Heart left ventricle (tissue), 16 donors: ENCODE measurements at places on chromosomes 11 and 22.

DNA sequence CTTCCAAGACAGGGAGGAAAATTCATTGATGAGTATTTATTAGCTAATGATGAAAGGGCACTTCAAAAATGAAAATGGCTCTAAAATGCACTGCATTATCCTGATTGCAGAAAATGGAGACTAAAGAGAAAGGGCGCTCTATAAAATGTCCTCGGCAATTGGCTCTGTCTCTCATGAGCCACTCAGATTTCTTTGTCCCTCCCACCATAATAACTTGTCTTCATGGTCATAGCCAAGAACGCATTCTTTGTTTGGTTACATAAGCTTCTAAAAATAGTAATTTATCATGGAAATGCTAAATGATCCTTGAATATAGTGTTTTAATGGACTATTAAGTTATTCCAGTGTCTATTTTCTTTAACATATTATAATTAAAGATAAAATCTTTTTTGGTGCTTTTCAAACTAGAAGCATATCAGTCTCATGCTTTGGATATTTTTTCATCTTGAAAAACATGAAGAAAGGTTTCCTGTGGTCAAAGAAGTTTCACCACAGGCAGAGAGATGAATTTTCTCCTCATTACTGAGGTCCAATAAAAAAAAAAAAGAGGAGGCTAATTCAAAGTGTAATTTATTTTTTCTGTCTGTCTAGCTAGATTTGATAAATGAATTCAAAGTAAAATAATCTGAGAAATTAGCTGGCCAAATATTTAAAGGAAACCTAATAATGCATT, 238.1 kb upstream of the BLID start:
- DNase-seq = no peak

DNA sequence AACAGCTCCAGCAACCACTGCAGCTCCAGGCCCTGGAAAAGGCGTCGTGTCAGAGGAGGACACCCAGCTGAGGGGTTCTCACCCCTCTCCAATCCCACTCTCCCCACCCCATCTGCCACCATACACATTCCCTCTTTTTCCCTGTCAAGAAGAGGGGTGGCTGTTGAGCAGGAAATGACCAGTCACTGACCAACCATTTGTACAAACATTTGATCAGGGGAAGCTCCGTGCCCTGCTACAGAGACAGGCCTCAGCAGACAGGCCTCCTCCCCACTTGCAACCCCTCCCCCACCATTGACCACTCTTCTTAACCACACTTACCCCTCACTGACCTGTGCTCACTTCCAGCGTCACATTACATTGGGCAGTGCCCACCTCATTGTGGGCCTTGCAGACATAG, 2.3 kb upstream of the VSIG2 start:
- no peak for DNase-seq

DNA sequence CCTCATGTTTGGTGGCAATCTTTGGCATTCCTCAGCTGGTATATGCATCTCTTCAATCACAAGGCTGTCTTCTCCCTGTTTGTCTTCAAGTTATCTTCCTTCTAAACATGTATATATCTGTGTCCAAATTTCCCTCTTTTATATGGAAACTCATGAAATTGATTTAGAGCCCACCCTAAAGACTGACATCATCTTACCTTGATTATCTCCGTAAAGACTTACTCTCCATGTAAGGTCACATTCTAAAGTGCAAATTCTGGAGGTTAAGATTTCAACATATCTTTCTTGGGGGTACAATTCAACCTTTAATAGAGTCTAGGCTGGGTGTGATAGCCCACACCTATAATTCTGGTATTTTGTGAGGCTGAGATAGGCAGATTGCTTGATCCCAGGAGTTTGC, 215.8 kb upstream of the LRRC4C start:
- DNase-seq = no peak

- no peak for DNase-seq
These were observed 1169.5 kb upstream of the CCDC90B start for GRCh38 chr11:84455691-84456090.

GRCh38 chr22:46047226-46047625, 70.3 kb upstream of the WNT7B start:
- DNase-seq = no peak

GRCh38 chr11:78927511-78927910, 352.8 kb upstream of the NARS2 start:
- no peak for DNase-seq

GRCh38 chr11:9193316-9193715, 71.8 kb downstream of the DENND5A start:
- no peak for DNase-seq

DNA sequence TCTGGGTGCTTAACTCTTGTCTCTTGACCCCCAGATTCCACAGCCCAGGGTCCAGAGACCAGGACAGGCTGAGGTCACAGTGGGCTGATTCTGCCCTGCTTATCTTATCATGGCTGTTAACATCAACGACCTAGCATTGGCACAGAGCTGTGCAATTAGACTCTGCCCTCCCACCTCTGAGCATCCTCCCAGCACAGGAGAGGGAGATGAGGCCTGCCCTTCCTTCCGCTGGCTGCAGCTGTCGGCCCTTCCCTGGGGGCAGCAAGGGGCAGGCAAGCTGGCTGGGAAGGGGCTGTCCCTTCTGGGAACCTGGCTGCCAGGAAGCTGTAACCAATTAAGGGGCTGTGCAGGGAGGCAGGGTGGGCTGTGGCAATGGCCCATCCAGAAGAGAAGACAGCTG, 22.5 kb downstream of the LRRC10B start:
- no peak for DNase-seq

DNA sequence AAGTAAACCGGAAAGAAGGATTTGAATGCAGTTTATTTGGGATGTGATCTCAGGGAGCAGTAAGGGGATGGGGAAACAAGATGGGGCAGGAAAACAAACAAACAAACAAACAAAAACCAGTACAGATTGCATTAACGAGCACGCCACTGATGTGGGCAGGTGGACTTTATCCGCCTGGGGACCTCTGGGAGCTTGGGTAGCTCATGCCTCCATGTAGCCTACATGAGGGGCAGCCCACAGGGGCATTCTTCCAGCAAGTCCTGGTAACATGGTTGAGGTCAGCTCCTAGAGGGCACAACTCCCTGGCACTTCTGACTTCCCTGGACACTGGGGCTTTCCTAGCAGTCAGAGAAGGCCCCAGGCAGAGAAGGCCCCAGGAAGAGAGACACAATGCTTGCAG, 38.6 kb downstream of the C11orf96 start:
- no peak for DNase-seq

- no peak for DNase-seq
These were observed 7.8 kb downstream of the PPP6R3 start for GRCh38 chr11:68468217-68468828.

DNA sequence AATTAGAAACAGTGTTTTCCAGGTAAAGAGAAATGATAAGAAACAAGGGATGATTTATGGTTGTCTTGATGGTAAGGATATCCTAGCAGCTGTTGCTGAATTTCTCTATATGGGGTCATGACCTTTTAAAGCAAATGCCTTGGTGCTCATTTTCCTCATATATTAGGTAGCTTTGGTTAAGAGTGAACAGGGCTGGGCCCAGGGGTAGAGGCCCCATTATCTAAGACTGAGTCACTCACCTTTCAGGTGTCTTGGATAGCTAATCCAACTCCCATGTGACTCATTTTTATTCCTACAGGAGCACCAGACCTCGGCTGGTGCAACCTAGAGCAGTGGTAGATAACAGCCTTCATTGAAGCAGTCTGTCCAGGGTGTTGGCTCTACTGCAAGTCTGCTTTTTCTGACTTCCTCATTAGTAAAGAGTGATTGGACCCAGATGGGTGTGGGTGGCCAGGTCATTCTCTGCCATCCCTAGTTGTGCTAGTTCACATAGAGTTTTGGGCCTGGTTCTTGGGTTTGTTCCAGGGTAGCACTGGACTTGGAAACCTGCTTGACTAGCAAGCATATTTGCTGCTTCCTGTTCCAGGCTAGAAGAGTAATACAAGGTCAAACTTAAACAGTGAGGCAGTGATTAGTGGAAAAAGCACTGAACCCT, 37.4 kb downstream of the CTNND1 start:
- peak; percentile 53 for DNase-seq

GRCh38 chr11:2298795-2299761, 2.6 kb downstream of the C11orf21 start:
- DNase-seq = peak; percentile 62

DNA sequence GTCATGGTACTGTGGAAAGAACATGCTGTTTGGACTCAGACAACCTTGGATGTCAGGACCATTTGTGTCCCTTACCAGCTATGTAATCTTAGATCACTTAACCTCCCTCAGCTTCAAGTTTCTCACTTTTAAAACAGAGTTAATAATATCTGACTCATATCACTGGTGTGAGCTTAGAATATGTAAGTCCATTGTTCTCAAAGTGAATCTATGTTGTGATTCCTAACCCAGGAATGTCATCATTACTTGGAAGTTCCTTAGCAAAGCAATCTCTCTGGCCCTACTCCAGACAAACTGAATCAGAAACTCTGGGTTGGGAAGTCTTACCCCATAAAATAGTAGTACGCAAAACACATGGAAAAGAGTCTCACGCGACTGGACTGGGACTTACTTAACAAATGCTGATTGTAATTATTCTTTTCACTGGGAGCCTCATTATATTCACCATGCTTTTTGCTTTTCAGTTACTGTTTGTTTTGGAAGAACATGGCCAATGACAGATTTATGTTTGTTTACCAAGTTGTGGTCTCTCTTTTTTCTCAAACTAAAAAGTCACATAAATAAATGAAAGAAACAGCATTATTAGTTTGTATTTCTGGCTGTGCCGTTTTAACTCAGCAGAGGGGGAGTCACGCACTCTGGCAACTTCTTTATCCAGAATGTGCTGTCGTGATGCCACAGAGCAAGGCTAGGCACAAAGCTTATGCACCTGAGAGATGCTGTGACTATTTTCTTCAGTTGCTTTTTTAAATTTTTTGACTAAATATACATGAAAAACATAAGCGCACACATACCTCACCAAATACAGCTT, 217.7 kb upstream of the CTSC start:
- DNase-seq = no peak

DNA sequence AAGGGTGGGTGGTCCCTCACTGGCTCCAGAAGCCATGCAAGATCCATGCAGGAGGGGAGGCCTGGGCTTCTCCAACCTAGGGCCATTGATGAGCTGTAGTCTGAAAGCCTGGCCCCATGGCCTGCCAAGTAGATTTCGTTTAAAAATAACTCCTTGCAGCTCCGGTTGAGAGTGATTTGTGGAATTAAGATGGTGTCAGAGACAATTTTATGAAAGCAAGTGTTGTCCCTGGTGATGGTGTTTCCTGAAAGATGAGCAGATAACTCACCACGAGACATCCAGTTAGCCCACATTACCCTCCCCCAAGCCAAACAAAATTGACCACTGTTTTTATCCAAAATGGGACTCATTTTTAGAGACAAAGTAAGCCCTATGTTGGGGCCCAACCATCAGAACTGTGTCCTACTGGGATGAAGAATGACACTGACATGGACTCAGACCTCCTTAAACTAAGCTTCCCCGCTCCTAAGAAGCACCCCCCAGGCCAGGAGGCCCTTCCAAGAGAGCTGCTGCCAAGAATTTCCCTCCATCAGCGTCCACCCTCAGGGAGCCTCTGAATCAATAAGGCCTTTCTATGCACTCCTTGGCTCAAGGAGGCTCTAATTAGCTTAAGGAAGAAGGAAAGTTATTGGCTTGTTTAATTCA, 174.2 kb upstream of the NCAM1 start:
- no peak for DNase-seq

DNA sequence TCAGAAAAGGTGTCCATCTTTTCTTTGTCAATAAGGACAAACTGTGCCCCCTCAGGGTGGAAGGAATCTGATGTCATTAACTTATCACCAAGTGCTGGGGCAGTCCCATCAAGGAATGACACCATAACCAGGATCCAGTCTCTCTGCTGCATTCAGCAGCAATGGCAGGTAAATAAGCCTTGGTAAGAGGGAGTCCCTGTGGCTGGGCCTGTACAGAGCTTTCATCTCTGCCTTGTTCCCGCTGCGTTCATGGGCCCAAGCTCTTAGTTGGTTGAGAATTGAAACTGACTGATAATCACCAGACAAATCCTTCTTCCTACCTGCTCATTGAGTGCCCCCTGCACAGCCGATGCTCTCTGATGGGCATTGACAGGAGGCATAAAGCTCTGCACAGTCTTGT, 22.7 kb downstream of the EIF3F start:
- no peak for DNase-seq

DNA sequence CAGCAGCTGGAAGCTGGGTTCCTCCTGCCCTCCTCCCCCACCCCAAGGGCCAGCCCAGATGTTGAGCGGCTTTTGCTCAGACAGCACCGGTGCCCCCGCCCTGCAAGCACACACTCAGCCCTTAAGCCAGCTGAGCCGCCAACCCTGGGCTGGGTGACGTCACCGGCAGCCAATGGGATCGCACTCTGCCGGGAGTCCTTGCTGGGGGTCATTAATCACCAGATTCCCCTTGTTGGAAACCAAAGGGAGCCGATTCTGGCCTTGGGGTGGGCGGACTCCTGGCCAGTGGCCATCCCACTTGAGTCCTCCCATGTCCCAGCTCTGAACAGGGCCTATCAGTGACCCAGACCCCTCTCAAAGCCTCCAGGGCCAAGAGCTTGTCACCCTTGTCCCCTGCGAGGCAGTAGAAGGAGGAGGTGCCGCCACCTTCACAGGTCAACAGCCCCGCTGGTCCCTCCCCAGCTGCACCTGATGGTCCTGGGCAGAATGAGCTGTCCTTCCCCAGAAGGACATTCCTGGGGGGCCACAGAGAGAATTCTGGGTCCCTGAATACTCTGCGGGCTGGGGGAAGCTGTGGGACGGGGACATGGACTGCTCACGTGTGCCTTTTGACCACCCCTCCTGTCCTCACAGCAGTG, 7.4 kb downstream of the DUSP8 start:
- peak; percentile 85 for DNase-seq

DNA sequence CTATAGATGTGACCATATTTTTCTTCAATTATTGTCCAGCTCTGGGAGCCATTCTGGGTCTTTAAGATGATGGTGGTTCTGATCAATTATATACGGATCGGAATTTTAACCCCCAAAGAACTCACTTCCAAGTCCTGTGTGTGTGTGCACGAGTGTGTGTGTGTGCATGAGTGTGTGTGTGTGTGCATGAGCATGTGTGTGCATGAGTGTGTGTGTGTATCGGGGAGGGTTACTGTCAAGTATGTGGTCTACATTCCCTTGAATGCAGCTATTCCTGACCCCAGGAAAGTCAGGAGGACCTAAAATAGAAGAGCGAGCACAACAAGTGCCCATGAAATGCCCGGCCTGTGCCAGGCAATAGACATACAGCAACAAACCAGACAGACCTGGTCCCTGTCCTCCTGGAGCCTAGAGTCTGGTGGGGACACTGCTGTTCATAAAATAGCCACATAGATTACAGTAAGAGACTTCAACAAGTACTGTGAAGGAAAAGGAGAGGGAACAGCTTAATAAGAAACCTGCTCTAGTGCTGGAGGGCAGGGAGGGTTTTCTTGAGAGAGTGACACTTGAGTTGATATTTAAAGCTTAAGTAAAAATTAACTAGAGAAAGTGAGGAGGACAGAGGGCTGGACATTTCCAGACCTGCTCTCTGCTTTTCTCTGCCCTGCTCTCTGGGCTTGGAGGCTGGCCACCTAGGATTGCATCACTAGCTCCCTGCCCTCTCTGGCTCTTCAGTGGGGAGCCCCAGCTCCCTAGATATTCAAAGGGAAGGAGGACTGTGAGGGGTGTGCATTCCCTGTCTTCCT, 66.1 kb upstream of the SPON1 start:
- no peak for DNase-seq
